CD8-positive, alpha-beta memory T cell (primary cell): ENCODE measurements at places on chromosomes 5 and 9. TPM values are rescaled to one million over a fixed set of nuclear protein-coding genes. Genes with fewer than 3 reads are reported as not detected.
A peak's percentile ranks its signal among the peaks of the same experiment; 100 is the strongest.

DNA sequence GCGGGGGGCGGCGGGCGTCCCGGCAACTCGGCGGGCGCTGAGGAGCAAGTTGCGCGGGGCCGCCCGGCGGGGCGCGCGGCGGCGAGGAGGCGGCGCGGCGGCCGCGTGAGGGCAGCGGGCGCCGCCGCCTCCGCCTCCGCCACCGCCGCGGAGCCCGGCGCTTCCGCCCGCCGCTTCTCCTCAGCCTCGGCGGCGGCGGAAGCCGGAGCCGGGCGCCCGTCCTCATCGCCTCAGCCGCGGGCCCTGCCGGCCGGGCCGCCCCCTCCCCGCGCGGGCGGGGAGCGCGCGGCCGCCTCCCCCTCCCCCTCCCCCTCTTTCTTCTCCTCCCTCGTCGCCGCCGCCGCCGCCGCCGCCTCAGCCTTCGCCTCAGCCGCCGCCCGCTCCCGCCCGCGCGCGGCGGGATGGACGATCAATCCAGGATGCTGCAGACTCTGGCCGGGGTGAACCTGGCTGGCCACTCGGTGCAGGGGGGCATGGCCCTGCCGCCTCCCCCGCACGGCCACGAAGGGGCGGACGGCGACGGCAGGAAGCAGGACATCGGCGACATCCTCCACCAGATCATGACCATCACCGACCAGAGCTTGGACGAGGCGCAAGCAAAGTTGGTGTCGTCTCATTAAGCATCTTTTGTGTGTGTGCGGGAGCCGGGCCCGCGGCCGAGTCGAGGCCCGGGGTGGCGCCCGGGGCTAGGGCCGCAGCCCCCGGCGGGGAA is at the start of gene PBX3:
Gene PBX3 (plus strand): TSS at position 321 of the 712 bp plus-strand sequence.
- peak; percentile 36 for DNase-seq

GRCh38 chr9:69834056-69834455 is 13.4 kb downstream of the CFAP95 start:
- DNase-seq = no peak

DNA sequence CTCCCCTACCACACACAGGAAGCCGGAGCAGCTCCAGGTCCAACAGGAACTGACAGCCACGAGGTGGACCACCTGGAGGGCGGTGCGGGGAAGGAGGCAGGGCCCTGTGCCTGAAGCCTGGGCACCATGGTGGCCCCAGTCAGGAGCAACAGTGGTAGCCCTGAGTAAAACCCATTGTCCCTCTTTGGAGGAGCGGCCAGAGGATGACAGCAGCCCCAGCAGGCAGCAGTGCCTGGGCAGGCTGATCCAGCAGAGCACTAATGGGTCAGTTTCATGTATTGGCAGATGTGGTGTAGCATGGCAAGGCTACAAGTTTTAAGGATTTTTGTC is 47.7 kb upstream of the GARNL3 start:
- no peak for DNase-seq

The OR1Q1 gene
- polyA plus RNA-seq = not detected

The CATSPER3 gene
- 0.36 TPM for polyA plus RNA-seq

The CTNND2 gene
- polyA plus RNA-seq = not detected
